ENCODE measurements at places on chromosomes 5 and 9.

- DNase-seq: peak; percentile 23
Measured at GRCh38 chr5:96816411-96816939, 8.7 kb upstream of the ERAP1 start.

DNA sequence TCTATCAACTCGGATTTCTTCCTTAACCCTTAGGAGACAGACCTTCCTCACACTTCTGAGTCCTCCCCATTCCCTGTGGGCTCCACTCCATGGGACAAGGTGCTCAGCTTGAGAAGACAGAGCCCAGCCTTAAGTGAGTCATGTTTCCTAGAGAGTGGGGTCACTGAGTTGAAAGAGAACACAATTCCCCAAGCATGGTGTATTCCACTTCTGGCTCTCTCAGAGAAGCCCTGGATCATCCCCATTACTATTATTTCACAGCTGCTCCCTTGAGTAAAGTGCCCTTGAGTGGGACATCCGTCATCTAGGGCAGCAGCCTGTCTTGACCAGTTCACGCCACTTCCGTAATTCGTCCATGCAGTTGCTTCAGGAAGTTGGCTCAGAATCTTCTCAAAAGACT is 604.8 kb downstream of the BNC2 start:
- DNase-seq: no peak

GRCh38 chr5:54742417-54742891 is 224.9 kb downstream of the SNX18 start:
- DNase-seq: no peak

DNA sequence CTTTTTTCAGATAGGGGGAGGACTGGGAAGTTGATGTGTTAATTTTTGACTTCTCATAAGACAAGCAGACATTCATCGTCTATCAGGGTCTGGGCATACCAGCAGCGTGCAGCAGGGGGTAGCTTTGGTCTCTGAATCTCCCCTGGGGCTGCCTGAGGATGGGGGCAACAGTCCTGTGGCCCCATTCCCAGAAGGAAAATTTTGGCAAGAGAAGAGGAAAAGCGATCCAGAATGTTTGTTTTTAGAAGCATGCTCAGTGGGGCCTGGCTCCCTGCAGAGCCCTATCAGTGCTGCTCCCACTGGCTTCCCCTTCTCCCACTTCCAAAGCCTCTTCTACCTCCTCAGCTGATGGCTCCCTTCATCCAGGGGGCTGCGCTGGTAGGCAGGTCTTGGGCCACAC is 194.8 kb upstream of the IL12B start:
- no peak for DNase-seq

GRCh38 chr5:117189784-117190183 is 615.2 kb upstream of the SEMA6A start:
- DNase-seq: no peak

GRCh38 chr5:56656846-56657726 is 158.3 kb upstream of the MAP3K1 start:
- no peak for DNase-seq

- DNase-seq: no peak
Measured at GRCh38 chr9:87300915-87301314, 196.8 kb upstream of the DAPK1 start.

GRCh38 chr9:87479801-87480201 is 17.9 kb upstream of the DAPK1 start:
- no peak for DNase-seq

DNA sequence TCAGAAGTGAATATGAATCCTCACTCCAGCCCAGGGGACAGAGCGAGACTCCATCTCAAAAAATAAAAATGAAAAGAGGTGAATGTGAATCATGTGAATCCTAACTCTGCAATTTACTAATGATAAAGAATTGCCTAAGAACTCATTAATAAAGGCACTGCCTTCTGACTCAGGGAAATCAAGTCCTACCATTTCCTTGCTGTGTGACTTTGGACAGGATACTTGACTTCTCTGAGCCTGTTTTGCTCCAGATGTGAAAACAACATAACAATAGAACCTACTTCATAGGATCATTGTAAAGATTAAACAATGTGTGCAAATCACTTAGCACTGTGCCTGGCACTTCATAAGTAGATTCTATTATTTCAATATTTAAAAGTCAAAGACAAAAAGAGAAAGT is 15.1 kb upstream of the PWWP2A start:
- DNase-seq: no peak

- no peak for DNase-seq
Measured at GRCh38 chr9:123556464-123557435, 200.8 kb downstream of the CRB2 start.

DNA sequence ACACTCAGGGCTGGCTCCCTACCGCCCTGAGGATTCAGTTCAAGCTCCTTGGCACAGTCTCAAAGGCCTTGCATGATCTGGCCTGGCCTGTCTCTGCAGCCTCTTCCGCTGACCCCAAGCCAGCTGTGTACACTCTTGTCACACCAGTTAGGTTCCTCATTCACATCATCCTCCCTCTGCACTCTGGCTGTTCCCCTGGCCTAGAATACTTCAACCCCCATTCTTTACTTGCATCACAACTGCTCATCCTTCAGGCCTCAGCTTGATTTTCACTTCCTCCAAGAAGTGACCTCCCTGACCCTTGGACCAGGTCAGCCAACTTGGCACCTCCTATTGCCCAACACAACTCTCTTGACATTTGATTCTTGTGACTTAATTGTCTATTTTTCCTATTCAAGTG is 18.9 kb upstream of the PFDN1 start:
- DNase-seq: no peak

GRCh38 chr9:116928289-116928688 is 241.2 kb downstream of the TRIM32 start:
- no peak for DNase-seq
